ENCODE measurements at places on chromosomes 3 and 15.

- no peak for DNase-seq
Observed at GRCh38 chr3:73561494-73561893, 63.2 kb downstream of the PDZRN3 start.

DNA sequence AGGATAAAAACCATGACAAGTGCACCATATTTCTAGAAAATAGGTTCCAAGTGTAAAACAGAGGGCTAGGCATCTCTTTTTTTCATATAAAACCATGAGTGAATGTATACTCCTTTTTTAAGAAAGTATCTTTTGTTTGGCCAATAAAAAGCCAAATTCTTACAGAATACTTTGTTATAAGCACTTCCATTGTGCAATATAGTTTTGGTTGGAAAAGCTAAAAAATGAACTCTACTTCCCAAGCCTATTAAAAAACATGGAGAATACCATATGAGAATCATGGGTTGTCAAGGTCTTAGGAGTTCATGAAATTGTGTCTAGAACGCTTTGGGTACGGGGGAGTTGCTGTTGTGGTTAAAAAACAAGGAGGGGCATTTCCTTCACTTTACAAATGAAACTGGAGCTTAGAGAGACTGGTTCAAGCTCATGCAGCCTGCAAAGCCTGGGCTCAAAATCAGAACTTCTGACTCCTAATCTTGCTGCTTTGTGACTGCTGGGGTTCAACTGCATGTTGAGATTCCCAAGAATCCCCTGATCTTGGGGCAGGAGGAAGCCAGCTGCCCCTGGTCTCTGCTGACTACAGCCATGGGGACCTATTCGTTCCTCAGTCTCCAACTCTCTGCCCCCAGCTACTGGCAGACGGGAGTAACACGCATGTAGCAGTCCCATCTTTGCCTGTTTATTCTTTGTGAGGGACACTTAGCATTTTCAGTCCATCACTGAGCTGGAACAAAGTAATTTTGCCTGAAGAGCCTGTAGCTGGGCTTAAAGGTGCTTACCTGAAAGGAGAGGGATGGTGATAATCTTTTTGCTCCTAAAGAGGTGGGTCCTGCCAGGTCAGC lies 229.1 kb downstream of the CHST2 start:
- DNase-seq, result no peak

DNA sequence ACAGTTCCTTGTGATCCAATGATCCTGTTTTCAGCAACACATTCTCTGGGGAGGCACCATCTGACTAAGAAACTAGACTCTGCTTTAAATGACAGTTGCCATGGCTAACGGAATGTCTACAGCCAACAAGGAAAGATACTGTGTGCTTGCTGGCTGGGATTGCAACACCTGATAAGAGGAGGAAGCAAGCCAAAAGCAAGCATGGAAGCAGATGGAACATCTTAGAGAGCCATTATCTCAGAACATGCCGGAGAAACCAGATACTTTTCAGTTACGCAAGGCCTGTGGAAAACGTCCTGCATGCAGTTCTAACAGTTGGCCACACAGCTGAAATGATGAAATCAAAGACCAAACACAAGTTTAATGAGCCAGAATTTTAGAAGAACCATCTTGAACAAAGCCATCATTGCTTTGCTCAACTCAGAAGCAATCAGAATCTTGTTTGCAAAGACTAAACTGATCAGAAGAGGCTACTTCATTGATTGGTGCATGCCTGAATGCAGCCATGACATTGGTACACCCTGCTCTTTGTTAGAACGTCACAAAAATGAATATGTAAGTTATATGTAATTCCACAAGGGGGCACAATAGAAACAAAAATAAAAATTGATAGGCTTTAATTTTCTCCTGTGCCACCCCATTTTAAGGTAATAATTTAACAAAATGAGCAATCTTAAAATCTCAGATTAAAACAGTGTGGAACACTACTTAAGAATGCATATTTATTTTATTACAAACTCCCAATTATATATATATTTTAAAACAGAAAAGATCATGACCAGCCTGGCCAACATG lies 50.8 kb downstream of the GXYLT2 start:
- peak; percentile 12 for DNase-seq

GRCh38 chr15:95953032-95953431 lies 377.5 kb upstream of the NR2F2 start:
- DNase-seq, result no peak

DNA sequence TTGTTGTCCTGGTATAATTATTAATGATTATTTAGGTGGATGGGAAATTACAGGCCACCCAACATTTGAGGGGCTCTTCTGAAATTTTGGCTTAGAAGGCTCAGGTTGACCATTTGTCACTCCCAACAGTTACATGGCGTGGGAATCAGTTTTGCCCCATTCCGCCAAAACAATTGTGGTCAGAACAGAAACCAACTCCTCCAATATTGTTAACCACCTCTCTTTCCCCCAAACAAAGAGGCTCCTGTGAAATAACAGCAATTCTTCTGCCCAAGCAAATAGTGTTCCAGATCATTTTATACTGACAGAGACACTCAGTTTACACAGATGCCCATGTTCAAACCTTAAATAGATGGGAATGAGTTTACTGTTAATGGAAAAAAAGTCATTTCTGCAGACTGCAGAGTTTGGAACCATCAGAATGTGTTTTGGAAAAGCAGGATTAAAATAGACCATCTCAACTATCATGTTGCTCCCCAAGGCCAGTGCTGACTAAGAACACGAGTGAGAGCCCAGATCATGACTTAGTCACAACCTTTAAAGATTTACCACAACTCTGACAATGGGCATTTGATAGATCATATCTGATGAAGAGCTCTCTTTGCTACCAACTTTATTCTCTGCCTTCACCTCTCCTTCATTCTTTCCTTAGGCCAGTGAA lies 102.1 kb downstream of the DUT start:
- no peak for DNase-seq

- DNase-seq, result no peak
Observed at GRCh38 chr3:36362973-36363372, 17.3 kb upstream of the STAC start.

GRCh38 chr3:45841420-45841756 lies 531 bp downstream of the LZTFL1 start:
- DNase-seq, result no peak

- no peak for DNase-seq
Observed at GRCh38 chr3:95654570-95655362, 1159.6 kb upstream of the EPHA6 start.

- DNase-seq, result no peak
Observed at GRCh38 chr3:46884427-46884826, 6.9 kb downstream of the PTH1R start.

DNA sequence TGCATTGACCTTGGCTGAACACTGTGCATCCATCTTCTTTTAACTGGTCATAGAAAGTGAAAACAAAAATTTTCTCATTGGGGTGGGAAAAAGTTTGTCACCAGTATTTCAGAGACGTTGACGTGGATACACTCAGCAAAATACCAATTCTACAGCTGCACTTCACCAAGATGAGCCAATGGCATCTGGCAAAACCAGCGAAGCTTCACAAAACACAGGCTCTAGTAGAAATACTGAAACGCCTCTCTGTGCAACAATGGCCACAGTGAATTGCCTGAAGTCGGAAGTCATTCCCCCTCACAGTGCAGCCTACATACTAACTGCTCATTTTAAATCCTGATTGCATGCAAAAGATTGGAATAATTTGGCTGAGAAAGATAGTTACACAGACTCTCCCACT lies 17.0 kb downstream of the PCYT1A start:
- DNase-seq, result no peak

- no peak for DNase-seq
Observed at GRCh38 chr3:70861234-70861633, 548.8 kb upstream of the MDFIC2 start.

- no peak for DNase-seq
Observed at GRCh38 chr3:118171236-118171852, 863.3 kb downstream of the IGSF11 start.

DNA sequence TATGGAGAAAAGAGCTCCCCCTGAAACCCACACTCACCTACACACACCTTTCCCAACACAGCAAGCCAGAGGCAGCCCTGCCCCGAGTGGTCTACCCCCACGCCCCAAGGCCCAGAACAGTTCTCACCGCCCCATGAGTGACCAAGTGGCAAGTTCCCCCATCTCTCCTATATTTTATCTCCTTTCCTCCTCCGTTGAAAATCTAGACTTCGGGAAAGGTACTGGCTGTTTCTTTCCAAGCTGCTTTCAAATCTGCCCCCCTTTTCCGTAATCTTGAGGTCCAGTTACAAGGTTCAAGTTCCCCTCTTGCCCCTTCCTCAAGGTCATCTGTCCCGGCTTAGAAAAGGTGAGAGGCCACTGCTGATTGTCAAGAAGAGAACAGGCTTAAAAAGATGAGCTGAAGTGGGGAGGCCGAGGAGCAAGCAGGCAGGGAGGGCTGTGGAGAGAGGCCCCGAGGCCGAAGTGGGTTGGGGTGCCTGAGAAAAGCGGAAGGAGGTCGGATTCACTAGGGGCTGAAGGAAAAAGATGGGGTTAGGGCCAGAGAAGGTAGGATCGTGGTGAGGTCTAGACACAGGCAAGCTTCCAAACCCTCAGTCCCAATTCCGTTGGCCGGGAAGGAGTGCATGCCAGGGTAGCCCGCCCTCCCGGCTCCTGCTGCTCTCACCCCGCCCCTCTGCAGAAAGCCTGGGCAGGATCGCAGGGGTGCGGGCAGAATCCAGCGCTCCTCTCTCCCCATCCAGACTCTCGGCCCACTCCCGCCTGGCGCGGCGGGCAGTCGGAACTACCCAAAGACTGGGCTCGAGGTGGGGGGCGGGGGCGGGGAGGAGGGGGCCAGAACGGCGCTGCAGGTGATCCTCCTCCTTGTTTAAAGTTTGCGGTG lies 1.7 kb downstream of the SEMA5B start:
- peak; percentile 20 for DNase-seq

- DNase-seq, result peak; percentile 26
Observed at GRCh38 chr3:127671523-127672428, 976 bp upstream of the ABTB1 start.

- no peak for DNase-seq
Observed at GRCh38 chr3:150220041-150220440, 188.1 kb upstream of the TSC22D2 start.

DNA sequence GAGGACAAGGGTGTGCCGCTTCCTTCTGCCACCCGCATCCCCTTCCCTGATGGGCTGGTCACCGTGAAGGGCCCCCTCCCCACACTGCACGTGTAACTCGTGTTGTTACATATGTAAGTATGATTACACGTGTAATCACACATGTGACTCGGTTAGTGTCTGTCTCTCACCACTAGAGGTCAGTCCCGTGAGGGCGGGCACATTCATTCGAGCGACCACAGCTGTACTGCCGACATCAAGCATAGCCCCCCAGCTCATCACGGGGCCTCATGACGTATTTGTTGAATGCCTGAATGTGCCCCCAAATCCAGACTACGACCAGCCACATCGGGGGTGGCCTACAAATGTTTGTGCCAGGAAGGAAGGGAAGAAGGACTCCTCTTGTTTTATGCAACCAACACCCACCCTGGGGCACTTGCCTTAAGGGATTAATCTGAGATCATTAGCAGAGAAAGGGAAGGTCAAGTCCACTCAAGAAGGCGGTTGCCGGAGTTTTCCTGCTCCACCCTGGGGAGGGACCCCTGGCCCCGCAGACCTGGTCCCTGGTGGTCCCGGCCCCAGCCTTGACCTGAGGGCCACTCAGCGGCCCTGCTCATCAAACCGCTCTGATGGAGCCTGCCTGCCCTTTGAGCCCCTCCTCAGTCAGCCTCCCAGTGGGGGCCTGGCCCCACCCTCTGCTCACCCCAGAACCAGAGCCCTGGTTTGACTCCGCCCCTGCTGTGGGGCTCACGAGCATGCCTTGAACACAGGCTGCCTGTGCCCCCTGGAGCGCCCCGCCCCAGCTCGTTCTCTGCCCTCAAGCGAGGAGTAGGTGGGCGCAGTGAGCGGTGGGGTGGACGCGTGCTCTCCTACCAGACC lies 52.8 kb downstream of the RGMA start:
- DNase-seq, result no peak

- DNase-seq, result no peak
Observed at GRCh38 chr3:5239602-5240001, 52.1 kb downstream of the EDEM1 start.

GRCh38 chr15:65373163-65373651 lies 4.6 kb downstream of the IGDCC3 start:
- no peak for DNase-seq

DNA sequence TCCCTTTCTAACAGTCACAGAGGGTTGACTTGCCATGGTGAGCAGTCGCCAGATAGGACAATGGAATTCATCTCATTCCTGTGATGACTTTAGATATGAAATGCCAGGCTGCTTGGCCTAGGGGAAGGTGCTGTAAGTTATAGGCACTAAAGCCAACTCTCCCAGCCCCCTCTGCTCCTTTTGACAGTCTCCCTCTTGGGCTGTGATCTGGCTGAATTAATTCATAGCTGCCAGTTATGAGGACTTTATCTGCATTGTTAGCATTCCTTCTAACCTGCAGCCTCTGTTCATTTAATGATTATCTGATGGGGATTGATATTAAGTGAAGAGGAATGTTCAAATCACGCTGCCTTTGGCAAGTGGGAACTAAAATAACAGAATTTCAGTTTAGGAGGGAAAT lies 427.1 kb upstream of the RASGRP1 start:
- DNase-seq, result no peak

- DNase-seq, result no peak
Observed at GRCh38 chr3:100465892-100466777, 26.3 kb upstream of the TMEM45A start.

GRCh38 chr15:90930861-90931574 lies 1.3 kb downstream of the HDDC3 start:
- DNase-seq, result no peak

GRCh38 chr3:16066975-16067374 lies 107.5 kb upstream of the GALNT15 start:
- DNase-seq, result no peak

DNA sequence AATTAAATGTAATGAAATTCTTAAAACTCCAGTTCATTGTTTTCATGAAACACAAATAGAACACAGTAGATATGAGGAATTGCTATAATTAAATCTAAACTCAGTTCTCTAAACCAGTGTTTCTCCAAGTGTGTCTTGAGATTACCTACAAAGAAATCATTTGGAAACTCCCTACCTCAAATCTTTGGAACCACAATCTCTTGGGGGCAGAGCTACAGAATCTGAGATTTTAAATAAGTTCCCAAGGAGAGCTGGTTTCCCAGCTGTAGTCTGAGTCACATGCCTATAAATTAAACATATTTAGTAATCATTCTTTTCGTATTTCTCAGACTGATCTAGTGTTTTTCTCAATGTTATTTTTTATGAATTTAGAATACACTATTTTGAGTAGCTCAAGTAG lies 17.0 kb upstream of the ACTC1 start:
- no peak for DNase-seq

GRCh38 chr3:102092617-102093466 lies 243.5 kb downstream of the NFKBIZ start:
- DNase-seq, result no peak

DNA sequence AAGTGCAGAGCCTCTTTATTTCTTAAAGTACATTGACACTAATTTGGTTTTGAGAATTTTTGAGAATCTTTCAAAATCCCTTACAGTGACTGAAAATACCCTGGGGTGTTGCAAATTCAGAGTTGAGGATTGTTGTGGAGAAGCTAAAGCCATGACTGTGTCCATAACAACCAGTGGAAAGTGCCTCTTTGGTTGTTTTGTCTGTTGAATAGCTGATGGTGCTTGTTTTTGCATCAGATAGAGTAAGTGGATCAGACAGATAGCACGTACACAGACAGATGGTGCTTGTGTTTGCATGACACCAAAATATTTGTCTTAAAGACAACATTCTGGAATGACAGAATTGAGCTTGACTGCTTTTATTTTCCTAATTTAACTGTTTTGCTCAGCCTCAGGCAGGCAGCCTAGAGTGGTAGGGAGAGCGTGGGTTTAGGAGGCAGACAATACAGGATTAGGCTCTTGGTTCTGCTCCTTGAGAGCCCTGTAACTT lies 265.0 kb downstream of the IL20RB start:
- no peak for DNase-seq

GRCh38 chr3:151864423-151865101 lies 8.9 kb upstream of the SUCNR1 start:
- no peak for DNase-seq

All from NCI-H1105 (cell line).